ENCODE measurements at places on chromosomes 6 and 20.

DNA sequence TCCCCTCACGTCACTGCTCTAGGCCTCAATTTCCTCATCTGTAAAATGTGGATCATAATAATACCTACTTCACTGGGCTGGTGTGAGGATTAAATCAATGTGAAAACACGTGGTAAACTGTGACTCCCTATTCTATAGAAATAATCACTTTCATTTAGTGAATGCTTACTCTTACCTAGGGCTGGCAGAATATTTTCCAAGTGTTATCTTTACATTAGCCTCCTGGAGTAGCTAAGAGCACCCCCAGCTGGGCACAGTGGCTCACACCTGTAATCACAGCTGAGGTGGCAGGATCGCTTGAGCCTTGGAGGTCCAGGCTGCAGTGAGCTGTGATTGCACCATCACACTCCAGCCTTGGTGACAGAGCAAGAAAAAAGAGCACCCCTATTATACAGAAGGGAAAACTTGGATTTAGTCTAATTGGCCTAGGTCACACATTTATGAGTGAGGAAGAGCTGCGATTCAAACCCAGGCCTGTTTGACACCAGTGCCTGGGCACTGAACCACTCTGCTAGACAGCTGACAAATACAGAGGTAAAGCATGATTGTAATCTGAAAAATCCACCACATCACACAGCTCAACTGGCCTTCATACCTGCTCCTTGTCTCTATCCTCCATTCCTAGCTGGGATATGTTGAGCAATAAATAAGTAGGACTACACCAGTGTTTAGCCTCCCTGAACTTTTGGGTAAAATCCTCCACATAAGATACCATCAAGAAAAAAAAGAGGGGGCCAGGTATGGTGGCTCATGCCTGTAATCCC lies 1.4 kb upstream of the SNTA1 start:
- peak; percentile 53 for DNase-seq

GRCh38 chr6:136607204-136607931 lies 57.1 kb upstream of the MAP7 start:
- no peak for DNase-seq

- no peak for DNase-seq
Observed at GRCh38 chr20:17650301-17651128, 31.5 kb downstream of the RRBP1 start.

- DNase-seq, result no peak
Observed at GRCh38 chr6:45772886-45773495, 242.7 kb downstream of the CLIC5 start.

DNA sequence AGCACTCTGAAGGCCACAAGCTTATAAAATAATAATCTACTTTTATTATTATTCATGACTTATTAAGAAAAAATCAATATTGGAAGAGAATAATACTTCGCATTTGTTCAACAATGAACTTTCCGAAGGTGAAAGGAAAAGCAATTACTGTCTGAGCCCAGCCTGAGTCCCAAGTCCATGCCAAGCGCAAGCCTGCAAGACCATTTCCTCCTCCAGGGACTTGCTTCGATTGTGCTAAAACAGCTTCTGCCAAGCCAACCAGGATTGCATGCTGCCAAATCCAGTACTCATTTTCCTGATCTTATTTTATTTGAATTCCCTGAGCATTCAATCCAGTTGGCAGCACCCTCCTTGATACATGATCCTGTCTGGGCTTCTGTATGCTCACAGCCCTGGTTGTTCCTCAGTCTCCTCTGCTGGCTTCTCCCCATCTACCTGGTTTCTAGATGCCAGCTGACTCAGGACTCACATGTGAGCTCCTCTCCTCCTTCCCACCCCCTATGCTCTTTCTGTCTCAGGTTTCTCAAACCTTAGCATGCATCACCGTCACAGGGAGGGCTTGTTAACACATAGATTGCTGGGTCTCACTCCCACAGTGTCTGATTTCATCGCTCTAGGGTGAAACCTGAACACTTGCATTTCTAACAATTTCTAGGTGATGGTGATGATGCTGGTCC lies 55.9 kb upstream of the PSMF1 start:
- DNase-seq, result no peak
